Body of pancreas (tissue), 4 donors: ENCODE measurements at places on chromosomes 6 and 20.

DNA sequence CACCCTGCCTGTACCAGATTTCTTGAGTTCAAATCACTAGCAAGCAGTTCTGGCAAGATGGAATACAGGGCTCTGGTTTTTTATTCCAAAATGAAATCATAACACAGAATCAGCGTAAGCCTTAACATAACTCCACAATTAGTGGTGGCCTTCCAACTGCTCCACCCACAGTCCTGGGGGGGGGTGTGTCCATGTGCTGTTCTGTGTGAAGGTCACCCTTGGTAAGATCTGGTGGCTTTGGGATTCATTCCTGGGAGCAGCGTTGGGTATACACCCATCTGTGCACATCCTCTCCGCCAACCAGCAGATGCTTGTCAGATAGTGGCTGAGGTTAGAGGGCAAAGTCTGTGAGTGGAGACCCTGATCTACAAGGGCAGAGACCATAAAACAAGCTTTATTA, 49.9 kb upstream of the CD83 start:
- no peak for DNase-seq

GRCh38 chr20:4787820-4788219, 66.1 kb downstream of the PRND start:
- DNase-seq, result no peak

DNA sequence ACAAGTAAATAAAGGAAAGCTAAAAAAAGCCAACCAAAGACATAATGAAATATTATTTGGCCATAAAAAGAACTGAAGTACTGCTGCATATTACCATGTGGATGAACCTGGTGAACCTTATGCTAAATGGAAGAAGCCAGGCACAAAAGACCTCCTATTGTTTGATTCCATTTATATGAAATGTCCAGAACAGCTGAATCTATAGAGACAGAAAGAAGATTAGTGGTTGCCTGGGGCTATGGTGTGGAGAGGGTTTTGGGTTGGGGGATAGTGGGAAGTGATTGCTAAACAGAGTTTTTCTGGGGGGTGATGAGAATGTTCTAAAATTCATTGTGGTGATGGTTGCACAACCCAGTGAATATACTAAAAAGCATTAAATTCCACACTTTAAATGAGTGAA, 53.2 kb downstream of the TSBP1 start:
- no peak for DNase-seq

DNA sequence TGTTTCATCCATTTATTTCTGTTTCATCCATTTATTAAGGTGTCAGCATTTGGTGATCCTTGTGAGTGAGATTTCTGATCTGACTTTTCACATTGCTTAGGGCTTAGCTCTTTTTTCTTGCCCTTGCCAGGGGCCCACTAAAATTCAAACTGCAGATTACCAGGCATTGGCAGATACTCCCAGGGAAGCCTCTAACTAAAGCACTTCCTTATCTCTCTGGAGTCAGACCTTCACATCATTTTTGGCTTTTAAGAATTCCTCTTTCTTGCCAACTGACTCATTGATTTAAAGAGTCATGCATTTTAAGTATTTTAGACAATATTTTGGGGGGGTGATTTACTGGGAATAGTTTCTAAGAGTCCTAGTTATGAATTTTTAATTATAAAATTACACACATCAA, 2.6 kb upstream of the WFDC8 start:
- DNase-seq, result no peak

DNA sequence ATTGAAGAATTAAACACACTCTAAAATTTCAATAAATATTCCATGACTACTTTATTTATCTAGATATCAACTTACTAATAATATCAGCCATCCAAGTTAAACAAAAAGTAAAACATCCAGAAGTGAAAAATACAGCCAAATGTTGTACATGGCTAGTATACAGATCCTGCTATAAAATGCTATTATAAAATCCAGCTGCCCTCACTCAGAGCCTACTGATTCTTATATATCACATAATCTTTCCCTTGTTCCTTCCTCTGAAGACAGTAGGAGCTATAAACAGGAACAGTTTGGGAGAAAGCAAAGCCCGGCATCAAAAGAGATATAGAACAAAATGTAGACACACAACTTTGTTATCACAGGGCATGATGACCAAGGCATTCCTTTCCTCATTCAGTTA, 212.9 kb downstream of the PLCB4 start:
- no peak for DNase-seq

DNA sequence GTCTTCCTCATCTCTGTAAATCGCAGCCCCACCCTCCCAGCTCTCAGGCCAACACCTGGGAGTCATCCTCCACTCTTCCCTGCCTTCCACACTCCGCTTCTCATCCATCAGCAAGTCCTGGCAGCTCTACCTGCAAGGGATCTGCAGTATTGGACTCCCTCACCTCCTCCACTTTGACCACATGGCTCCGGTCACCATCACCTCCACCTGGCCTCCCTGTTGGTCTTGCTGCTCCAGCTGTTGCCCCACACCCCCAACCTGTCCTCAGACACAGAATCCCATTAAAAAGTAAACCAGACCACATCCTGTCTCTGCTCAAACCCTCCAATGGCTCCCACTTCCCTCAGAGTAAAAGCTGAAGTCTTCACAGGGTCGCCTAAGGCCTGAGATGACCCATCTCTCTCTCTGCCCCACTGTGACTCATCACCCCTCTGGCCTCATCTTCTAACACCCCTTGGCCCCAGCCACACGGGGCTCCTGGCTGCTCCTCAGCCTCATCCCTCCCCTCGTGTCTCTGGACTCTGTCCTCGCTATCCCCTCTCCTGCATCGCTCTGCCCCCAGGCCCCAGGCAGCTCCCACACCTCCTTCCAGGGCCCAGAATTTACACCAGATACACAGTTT, 185.1 kb upstream of the SULF2 start:
- DNase-seq, result no peak

DNA sequence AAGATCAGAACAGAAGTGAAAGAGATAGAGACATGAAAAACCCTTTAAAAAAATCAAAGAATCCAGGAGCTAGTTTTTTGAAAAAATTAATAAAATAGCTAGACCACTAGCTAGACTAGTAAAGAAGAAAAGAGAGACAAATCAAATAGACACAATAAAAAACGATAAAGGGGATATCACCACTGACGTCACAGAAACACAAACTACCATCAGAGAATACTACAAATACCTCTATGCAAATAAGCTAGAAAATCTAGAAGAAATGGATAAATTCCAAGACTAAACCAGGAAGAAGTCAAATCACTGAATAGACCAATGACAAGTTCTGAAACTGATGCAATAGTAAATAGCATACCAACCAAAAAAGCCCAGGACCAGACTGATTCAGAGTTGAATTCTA, 29.6 kb upstream of the SENP6 start:
- no peak for DNase-seq

- no peak for DNase-seq
Measured at GRCh38 chr6:45658400-45658799, 280.7 kb upstream of the SUPT3H start.

GRCh38 chr6:145738265-145738664, 2.9 kb upstream of the EPM2A start:
- DNase-seq, result no peak

- DNase-seq, result no peak
Measured at GRCh38 chr6:7138046-7138531, 30.3 kb downstream of the RREB1 start.

DNA sequence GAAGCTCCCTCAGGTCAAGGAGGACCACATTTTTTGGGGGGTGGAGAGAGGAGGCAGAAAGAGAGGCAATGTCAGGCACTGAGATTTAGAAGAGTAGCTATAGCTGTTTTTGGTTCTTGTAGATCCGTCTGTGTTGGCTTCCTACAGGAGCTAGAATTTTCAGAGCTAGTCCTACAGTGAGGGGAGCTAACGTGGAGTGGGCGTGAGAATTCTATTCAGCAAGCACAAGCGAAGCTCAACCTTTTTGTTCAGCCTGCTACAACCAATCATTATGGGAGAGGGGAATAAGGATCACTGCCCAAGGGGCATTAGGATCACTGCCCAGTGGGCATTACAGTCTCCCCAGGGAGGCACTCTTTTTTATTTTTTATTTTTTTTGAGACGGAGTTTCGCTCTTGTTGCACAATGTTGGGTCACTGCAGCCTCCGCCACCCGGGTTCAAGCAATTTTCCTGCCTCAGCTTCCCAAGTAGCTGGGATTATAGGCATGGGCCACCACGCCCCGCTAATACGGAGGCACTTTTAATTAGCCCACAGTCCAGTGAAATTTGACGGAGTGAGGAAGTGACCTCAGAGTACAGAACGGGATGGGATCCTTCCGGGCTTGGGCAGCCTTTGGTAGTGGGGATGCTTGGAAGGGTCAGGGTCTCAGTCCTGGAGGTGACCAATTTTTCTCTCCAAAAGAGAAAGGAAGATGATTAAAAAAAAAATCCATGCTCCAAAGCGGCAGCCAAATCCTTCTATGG, 1.1 kb upstream of the PANK2 start:
- DNase-seq, result peak; percentile 23

DNA sequence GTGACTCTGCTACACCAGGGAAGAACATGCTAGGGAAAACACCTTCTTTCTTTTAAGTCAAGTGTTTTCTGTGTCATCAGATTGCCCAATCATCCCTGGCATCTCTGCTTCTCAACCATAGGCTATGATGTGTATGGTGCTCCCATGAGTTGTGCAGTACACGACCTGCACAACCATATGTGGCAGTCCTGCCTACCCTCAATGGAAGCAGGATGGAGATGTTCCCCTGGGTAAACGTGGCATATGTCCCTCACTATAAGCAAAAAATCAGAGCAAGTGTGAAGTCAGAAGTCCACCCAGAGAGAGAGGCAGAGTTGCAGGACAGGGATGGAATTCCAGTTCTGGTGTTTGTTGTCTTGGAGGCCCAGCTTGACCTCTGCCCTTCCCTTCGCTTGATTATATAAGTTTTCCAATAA, 10.3 kb upstream of the SNHG17 start:
- no peak for DNase-seq

DNA sequence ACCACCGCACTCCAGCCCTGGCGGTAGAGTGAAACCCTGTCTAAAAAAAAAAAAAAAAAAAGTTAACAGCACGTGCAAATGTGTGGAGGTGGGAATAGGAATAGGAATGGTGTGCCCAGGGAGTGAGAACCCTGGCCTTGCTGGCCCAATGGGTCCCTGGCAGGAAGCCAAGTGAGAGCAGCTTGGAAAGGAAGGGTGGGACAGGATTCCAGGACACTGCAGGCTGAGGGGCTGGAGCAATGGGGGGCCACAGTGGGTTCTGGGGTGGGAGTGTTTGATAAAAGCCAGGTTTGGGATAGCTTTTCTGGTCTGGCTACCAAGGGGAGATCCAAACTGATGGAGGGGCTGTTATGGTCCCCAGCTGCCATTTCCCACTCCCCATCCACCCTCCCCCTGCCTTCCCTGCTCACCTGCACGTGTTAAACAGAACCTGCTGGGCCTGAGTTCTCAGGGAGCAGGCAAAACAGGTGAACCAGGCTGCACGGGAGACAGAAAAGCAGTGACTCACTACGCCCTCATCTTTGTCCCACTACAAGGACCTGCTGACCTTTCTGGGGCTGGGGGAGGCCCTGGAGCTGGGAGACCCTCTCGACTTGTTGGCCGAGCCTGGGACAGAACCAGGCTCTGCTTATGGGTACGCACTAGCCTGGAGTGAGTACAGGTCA, 3.3 kb downstream of the SUN5 start:
- DNase-seq, result no peak

DNA sequence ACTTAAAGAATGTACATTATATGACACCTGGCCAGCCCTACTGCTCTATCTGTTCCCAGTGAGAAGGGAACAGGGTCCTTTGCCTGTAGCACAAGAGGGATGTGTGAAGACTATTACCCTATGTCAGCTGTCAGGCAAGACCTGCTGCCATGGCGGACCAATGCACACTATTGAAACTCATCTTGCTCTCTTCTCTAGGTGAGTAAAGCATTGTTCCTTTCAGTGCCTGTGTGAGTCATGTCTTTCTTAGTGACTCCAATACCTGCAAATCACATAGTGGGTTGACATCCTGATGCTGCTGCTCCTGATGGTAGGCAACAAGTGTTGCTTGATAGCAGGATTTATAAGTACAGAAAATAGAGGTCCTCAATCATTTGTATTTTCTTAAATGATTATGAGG, 48.8 kb upstream of the SYNCRIP start:
- DNase-seq, result no peak

DNA sequence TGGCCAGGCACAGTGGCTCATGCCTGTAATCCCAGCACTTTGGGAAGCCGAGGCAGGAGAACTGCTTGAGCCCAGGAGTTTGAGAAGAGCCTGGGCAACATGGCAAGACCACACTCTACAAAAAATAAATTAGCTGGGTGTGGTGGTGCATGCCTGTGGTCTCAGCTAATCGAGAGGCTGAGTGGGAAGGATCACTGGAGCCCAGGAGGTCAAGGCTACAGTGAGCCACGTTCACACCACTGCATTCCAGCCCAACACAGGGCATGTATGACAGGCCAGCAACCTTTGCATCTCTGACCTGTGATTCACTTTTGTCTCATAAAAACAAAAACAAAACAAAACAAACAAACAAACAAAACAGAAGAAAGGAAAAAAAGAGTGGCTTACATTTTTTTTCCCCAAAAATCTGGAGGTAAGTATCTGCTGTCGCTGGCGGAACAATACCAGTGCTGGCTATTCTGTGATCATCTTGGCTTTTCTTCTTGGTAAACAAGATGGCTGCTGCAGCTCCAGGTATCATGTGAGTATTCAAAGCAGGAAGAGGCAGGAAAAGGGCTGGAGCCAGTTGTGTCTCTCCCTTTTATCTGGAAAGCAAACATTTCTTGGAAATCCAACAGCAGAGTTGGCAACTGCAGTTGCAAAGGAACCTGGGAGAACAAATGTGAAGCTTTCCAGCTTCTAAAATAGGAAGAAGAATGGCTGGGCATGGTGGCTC, 40.4 kb upstream of the ZMYND8 start:
- peak; percentile 77 for DNase-seq

DNA sequence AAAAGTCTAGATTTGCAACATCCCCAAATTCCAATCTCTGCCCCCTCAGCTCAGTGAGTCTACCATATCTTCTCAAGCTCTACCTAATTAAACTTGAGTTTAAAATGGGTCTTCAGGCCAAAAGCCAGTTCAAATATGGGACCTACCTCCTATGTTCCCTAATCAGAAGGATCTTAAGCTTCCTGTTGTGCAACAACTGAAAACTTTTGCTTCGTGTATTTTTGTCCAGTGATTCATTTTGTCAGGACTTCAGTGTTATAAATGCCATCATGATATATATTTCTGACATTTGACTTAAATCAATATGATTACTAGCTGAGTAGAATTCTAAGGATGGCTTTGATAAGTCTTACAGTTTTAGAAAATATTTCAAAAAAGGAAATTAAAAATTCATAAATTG, 622.6 kb upstream of the PTCHD4 start:
- DNase-seq, result no peak

DNA sequence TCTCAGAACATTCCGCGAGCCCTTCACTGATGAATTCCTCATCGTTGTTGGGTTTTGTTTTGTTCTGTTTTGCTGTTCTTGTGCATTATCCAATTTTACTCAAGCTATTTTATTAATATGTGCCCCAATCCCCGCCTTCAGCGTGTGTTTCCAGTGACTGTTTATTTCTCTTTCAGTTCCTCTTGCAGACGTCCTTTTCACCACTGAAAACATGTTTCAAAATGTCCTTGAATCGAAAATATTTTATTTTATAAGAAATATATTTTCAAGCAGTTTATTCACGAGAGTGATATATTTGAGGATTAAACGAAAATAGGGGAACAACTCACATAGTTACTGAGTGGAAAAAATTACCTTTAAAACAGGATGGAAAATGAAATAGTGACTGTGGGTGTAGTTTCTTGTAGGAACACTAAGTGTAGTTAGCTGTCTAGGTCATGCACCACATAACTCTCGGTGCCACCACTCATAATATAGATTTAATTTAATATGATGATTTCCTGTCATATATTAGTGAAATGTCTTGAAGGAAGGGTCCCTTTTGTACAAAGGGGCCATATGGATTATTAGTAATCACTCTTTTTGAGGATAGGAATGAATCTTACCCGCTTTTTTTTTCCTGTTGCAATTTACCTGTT, 45.3 kb upstream of the HDDC2 start:
- no peak for DNase-seq
